ENCODE measurements at places on chromosomes 12 and 14. TPM values are rescaled to one million over a fixed set of nuclear protein-coding genes. Genes with fewer than 3 reads are reported as not detected.
A peak's percentile ranks its signal among the peaks of the same experiment; 100 is the strongest.

Gene FGD6
- total RNA-seq, result 41.2 TPM

Gene KMT2D
- 85.2 TPM for total RNA-seq

Gene SLC39A9
- total RNA-seq, result 46.3 TPM

- no peaks in the 10 kb centered on the region for H3K4me1 ChIP-seq
- DNase-seq, result no peak
- H3K27ac ChIP-seq, result no peak overlapping the region
- H3K27me3 ChIP-seq, result no peaks in the 10 kb centered on the region
Observed at GRCh38 chr12:107393043-107393717, 292.4 kb upstream of the PWP1 start.

DNA sequence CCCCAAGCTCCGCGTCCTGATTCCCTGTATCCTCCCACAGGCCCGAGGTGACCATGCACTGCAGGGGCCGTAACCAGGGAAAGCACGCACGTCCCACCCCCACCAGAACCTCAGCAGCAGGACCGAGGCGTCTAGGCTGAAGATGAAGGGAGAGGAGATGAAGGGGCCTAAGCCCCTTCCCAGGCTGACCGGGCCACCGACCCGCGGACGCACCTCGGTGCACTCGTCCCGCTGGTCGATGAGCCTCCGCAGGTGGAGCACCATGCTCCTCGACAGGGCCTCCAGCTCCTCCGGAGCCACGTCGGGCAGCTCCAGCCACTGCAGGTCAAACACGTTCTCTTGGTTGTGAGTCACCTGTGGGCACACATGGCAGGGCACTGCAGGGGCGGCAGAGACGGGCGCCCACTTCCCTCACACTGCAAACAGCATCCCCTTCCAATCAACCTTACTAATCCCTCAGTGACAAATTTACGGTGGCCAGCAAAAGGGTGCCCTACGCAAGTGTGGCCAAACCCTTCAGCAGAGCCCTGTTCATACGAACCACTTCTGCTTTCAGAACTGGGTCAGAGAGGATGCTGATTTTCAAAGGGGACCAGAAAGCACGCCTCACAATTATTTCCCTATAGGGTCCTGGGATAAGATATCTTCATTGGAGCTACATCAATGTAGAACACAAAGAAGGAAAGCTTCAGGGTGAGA is 77.8 kb downstream of the CCDC88C start:
- H3K4me1 ChIP-seq, result no peaks in the 10 kb centered on the region
- peaks cover 3% of the 10 kb centered on the region for H3K36me3 ChIP-seq
- DNase-seq, result no peak

Gene TULP3
- total RNA-seq, result 33.9 TPM

- no peak for DNase-seq
- H3K27me3 ChIP-seq, result no peaks in the 10 kb centered on the region
- H3K36me3 ChIP-seq, result no peaks in the 10 kb centered on the region
- H3K27ac ChIP-seq, result no peak overlapping the region
Observed at GRCh38 chr12:78824918-78825317, 39.7 kb upstream of the SYT1 start.

DNA sequence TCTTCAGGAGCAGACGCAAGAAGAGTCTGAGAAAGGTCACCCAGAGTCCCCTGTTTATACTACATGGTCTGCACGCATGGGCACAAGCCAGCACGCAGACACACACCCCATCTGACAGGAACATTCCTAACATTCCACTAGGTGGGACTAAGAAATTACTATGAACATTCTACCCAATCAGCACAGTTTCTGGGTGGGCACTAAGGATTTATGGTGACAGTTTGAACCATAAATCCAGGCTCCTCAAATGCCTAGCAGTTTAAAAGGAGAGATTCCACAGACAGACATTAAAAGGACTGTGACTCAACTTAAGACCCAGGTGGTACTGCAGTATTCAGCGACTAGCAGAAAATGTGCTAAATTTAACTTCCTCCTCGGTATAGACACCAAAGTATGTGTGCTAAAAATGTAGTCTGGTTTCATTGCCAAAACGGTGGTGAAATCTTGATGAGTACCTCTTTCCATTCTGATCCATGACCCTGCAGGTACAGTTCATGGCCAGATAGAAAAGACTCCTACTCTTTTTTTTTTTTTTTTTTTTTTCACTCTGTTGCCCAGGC is 16.2 kb downstream of the ABHD4 start:
- DNase-seq, result no peak
- no peaks in the 10 kb centered on the region for H3K27me3 ChIP-seq
- no peak overlapping the region for H3K4me3 ChIP-seq
- H3K36me3 ChIP-seq, result peaks cover 28% of the 10 kb centered on the region

Gene TMCC3
- total RNA-seq, result 17.0 TPM

DNA sequence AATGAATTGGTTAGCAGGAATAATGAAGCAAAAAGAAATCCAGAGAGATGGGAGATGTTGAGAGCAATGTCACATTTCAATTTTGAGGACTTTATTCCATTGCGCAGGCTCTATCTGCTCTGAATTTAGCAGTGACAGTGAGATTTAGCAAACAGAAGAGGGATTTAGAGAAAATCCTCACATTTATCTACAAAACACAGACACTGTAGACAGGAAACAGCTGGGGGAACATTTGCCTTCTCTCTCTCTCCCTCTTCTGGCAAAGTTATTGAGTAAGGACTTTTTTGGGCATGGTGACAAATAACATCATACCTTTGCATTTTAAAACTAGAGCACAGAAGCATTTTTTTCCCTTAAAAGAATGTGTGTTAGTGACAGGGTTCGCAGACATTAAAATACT is at the start of gene IGF1:
Gene IGF1, minus strand, starts transcription at position 158 of the 400 bp plus-strand sequence. CDS start 182 bp downstream, outside the sequence.
- peak within 1 kb of the TSS; percentile 40 for H3K4me3 ChIP-seq
- peaks cover 27% of the 10 kb centered on the region for H3K4me1 ChIP-seq
- no peaks in the 10 kb centered on the region for H3K27me3 ChIP-seq
- H3K27ac ChIP-seq, result peak within 1 kb of the TSS; percentile 52
- no peak for DNase-seq

- H3K36me3 ChIP-seq, result no peaks in the 10 kb centered on the region
- no peaks in the 10 kb centered on the region for H3K27me3 ChIP-seq
- peaks cover 41% of the 10 kb centered on the region for H3K4me1 ChIP-seq
- DNase-seq, result no peak
- peak overlapping the region; percentile 58 for H3K27ac ChIP-seq
- H3K4me3 ChIP-seq, result peak overlapping the region; percentile 20
Observed at GRCh38 chr12:94689646-94690036, 39.3 kb upstream of the TMCC3 start.

Gene ACVRL1
- 149 TPM for total RNA-seq

- H3K4me1 ChIP-seq, result peaks cover 78% of the 10 kb centered on the region
- H3K36me3 ChIP-seq, result peaks cover 12% of the 10 kb centered on the region
- H3K4me3 ChIP-seq, result no peak overlapping the region
Observed at GRCh38 chr12:110316861-110317260, 35.8 kb downstream of the ATP2A2 start.

DNA sequence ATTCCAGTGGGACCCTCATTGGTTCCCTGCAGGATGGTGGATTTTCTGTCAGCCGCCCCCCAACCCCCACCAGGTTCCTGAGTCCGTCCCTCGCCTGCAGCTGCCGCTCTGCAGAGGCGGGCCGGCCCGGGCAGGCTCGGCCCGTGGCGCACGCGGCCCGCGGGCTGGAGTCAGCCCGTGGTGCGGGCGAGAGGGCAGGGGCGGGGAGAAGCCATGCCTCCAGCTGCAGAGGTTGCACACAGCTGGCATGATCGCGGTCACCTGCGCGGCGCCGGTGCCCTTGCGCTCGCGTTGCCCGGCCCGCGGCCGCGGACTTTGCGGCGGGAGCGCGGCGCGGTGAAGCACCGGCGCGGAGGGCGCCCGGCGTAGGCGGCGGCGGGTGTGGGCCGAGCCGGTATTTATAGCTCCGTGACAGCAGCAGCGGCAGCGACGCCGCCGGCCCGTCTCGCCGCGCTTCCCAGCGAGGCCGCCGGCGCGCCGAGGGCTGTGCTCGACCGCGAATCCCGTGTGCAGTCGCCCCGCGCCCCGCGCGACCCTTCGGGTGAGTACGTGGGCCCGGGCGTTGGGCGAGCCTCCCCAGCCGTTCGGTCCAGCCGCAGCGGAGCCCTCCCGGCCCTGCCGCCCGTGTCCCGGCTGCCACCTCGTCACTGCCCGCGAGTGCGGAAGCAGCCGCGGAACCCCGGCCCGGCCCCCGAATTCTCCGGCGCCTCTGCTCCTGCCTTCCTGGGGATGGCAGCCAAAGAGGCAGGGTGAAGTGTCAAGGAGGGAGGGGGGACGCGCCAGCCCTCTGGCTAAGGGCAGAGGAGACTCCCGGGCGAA is at the start of gene TMEM117:
Gene TMEM117, plus strand, starts transcription at position 426 of the 819 bp plus-strand sequence.
- no peak for DNase-seq
- peak within 1 kb of the TSS; percentile 89 for H3K4me3 ChIP-seq

GRCh38 chr12:51020448-51021182 is 5.6 kb downstream of the SLC11A2 start:
- DNase-seq, result no peak
- H3K27ac ChIP-seq, result peak overlapping the region; percentile 14
- no peaks in the 10 kb centered on the region for H3K27me3 ChIP-seq
- H3K4me3 ChIP-seq, result no peak overlapping the region

DNA sequence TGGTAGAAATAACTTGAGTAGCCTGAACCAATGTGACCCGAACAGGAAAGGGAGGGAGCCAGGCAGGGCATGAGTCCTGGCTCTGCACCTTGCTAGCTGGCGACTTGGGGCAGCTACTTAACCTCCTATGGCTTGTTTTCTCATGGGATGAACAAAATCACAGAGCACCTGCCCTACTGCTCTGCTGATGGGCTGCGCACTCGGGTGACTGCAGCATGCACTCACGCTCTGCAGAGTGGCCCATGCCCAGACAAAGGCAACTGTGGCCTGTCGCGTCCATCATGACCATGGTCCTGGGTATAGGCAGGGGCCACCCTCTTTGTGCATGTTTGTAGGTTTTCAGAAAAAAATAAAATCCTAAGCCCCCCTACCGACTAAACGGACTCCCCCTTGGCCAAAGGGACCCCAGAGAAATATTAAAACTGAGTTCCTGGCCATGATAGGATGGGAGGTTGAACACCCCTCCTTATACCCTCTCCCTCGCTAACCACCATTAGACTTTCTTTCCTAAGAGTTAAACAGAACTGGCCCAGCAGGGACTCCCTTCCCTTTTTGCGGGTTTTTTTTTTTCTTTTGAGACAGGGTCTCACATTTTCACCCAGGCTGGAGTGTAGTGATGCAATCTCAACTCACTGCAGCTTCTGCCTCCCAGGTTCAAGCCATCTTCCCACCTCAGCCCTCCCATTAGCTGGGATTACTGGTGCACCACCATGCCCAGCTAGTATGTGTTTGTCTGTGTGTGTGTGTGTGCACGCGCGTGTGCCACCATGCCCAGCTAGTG is 32.5 kb downstream of the VWF start:
- no peaks in the 10 kb centered on the region for H3K36me3 ChIP-seq
- no peak overlapping the region for H3K4me3 ChIP-seq
- peak overlapping the region; percentile 45 for H3K27ac ChIP-seq
- peaks cover 61% of the 10 kb centered on the region for H3K4me1 ChIP-seq

Gene DAO
- total RNA-seq, result not detected

DNA sequence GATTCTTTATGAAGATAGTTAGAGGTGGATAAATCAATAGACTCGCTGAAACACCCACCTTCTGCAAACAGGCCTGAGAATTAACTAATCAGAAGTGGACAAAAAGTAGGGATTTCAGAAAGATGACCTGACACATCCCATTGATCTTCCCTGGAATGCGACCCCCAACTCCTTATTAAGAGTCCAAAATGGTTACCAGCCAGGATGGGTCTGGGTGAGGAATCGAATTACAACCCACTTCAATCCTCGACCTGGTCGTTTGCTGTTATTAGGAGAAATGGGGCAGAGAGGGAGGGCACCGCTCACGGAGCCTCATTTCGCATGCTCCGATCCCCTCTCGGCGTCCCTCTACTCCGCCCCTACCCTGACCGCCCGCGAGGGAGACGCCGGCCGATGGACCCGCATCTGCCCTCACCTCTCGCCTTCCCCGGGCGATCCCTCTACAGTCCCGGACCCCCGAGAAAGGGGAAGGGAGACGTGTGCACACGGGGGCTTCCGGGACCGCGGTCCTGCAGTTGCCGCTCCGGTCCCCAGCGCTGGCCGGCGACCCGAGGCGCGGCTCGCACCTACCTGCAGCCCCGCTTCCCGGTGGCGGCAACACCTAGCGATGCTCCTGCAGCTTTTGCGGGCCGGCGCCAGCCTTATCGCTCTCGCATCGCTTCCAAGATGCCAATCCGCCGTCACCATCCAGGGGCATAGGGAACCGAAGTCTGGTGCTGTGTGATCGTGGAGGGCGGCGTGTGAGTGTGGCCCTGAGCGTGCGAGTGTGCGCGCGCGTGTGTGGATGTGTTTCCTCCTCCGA is 69.3 kb upstream of the USP15 start:
- no peaks in the 10 kb centered on the region for H3K36me3 ChIP-seq
- peak overlapping the region; percentile 44 for H3K4me3 ChIP-seq
- peaks cover 26% of the 10 kb centered on the region for H3K4me1 ChIP-seq
- DNase-seq, result no peak
- H3K27ac ChIP-seq, result no peak overlapping the region

Gene MARK3
- total RNA-seq, result 70.7 TPM

GRCh38 chr14:68135566-68135965 is 316.0 kb downstream of the RAD51B start:
- peak overlapping the region; percentile 8 for H3K27ac ChIP-seq
- no peaks in the 10 kb centered on the region for H3K36me3 ChIP-seq
- no peak overlapping the region for H3K4me3 ChIP-seq
- no peaks in the 10 kb centered on the region for H3K27me3 ChIP-seq
- peaks cover 20% of the 10 kb centered on the region for H3K4me1 ChIP-seq

GRCh38 chr12:65162609-65163008 is 6.8 kb upstream of the LEMD3 start:
- H3K36me3 ChIP-seq, result no peaks in the 10 kb centered on the region
- no peak overlapping the region for H3K4me3 ChIP-seq
- DNase-seq, result no peak
- no peaks in the 10 kb centered on the region for H3K4me1 ChIP-seq
- H3K27ac ChIP-seq, result no peak overlapping the region
- H3K27me3 ChIP-seq, result no peaks in the 10 kb centered on the region

GRCh38 chr12:50564237-50564947 is 59.6 kb downstream of the DIP2B start:
- no peaks in the 10 kb centered on the region for H3K36me3 ChIP-seq
- peaks cover 40% of the 10 kb centered on the region for H3K4me1 ChIP-seq
- no peaks in the 10 kb centered on the region for H3K27me3 ChIP-seq

- H3K27ac ChIP-seq, result no peak overlapping the region
- DNase-seq, result no peak
- H3K27me3 ChIP-seq, result peaks cover 12% of the 10 kb centered on the region
- no peak overlapping the region for H3K4me3 ChIP-seq
- no peaks in the 10 kb centered on the region for H3K36me3 ChIP-seq
Observed at GRCh38 chr14:105888784-105889665, 362.6 kb downstream of the TMEM121 start.

All from esophagus muscularis mucosa (tissue), 4 donors.